Large intestine (tissue), 12 donors: ENCODE measurements at places on chromosomes 1 and 21. TPM values are rescaled to one million over a fixed set of nuclear protein-coding genes. Genes with fewer than 3 reads are reported as not detected.

DNA sequence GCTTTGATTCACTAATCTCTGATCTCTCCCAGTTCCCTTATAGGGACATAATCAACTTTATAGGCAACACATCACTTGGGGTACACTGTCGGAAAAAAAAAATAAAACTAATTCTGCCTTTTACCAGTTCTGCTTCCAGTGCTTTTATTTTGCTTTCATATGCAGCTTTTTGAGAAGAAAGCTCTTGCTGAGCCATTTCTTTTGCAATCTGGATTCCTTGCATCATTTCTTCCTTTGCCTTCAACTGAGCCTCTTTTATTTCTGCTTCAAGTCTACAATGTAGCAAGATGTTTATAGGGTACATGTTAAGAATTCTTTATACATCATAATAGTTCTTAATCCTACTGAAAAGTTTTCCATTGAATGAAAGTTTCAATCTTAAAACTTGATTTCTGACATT, 30.6 kb downstream of the KIF14 start:
- DNase-seq: no peak

Gene ZFP69B
- polyA plus RNA-seq: 2.7 TPM

DNA sequence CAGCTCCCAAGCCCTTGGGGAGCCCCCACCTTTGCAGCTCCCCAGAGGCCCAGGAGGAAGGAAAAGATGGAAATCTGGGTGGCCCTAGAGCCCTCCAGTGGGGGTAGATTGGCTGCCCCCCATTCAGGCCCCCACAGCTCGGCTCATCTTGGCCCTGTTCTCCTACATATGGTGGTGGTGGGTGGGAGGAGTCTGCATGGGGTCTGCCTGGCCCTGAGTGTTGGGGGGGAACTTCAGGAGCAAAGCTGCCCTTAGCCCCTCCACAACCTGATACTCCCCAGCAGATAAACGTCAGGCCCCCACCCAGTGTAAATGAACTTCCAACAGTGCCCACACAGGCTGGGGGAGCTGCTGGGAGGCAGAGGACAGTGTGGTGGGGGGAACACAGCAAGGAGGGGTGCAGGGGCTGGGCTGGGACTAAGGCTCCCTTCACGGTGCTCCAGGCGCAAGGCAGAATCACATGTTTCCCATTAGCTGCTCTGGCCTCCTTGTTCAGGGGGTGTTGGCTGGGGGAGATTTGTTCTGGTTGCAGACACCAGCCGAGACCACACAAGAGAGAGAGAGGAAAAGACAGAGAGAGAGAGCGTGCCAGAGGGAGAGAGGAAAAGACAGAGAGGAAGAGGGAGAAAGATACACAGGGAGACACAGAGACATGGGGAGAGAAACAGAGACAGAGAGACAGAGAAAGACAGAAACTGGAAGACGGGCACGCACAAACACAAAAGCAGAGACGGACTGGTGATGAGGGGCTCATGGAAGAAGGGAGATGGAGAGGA, 42.6 kb downstream of the AHDC1 start:
- DNase-seq: no peak

GRCh38 chr1:230858918-230859729, 9.2 kb downstream of the C1orf198 start:
- peak; percentile 10 for DNase-seq

GRCh38 chr21:44792702-44793591, 8.7 kb downstream of the UBE2G2 start:
- DNase-seq: peak; percentile 81

GRCh38 chr1:209505044-209505443, 78.5 kb upstream of the CAMK1G start:
- no peak for DNase-seq

GRCh38 chr1:111756124-111756513, 418 bp downstream of the DDX20 start:
- DNase-seq: no peak

- DNase-seq: no peak
These were observed 157.0 kb upstream of the CACNA1E start for GRCh38 chr1:181326348-181326747.

Gene SLFNL1
- polyA plus RNA-seq: 0.85 TPM

GRCh38 chr1:64535938-64536835, 66.3 kb downstream of the CACHD1 start:
- no peak for DNase-seq

- DNase-seq: no peak
These were observed 21.2 kb upstream of the TSPAN1 start for GRCh38 chr1:46153732-46154131.

DNA sequence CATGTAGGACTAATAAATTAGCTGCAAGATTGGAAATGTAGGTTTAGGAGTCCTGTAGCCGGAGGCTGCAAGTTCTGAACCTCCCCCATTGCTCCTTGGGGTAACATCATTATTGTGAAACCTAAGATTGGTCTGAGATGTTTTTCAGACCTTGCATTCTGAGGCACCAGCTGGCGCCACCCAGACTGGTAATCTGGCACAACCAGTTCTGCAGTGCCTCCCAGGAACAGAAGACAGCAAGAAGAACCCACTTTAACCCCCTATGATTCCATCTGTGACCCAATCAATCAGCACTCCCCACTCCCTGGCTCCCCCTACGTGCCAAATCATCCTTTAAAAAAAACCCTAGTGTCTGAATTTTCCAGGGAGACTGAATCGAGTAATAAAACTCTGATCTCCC, 11.6 kb upstream of the DNAJC6 start:
- DNase-seq: no peak

DNA sequence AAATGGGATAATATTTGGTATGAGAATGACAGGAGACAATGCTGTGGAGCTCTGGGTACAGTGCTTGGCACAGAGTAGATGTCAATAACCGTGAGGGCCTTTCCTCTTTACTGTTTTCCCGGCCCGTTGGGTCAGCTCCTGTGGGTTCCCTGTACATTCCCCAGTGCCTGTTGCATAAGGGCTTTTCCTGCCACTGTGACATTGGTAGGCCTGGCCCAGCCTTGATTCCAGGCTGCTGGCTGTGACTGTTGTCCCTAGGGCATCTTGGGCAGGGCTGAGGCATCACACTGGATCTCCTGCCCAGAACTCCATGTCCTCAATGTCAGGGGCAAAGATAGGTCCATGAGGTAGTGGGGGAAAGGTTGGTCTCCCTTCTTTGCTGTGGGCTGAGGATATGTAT, 25.8 kb upstream of the MYCL start:
- DNase-seq: no peak

GRCh38 chr1:231563247-231563646, 34.8 kb downstream of the TSNAX start:
- DNase-seq: no peak

DNA sequence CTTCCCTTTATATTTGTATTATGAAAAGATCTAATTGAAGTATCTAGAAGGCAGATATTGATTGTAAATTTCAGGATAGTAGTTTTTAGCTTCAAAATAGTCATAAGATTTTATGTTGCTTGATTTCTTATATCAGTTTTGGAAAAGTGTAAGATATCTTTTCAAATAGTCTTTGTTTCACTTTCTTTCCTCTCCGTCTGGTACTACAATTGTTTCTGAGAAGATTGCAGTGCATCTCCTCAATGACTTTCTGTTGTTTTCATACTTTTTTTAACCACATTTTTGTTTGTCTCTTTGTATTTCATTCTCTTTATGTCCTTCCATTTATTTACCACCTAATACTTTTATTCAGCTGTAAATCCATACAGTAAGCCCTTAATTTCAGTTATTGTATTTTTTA, 964.6 kb upstream of the B3GALT2 start:
- DNase-seq: no peak

- no peak for DNase-seq
These were observed 165.4 kb downstream of the MRPL39 start for GRCh38 chr21:25441835-25442234.

DNA sequence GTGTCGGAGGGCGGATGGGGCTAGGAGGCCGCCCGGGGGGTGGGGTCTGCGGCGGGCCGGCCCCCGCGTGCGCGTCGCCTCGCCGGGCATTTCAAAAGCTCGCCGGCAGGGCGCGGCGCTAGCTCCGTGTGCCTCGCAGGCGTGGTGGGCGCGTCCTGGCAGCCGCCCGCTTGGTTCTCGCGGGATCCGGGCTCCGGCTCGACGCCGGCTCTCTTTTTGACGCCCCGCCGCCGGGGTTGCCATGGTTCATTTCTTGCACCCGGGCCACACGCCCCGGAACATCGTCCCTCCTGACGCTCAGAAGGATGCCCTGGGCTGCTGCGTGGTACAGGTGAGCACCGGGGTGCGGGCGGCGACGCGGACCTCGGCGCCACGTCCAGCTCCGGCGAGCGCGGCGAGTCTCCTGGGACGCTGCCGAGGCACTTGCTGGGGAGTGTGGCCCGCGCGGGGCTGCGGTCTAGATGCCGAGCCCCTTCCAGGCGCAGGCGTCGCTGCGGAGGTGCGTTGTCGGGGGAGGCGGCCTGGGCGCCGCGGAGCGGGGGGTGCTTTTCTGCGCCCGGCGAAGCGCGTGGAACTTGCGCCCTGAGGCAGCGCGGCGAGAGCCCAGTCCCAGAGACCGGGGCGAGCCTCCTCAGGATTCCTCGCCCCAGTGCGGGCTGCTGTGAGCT, at the start of gene ZYG11A:
Gene ZYG11A, plus strand, starts transcription at position 118 of the 668 bp plus-strand sequence. Its CDS starts 124 bp downstream, at position 242.
- peak; percentile 80 for DNase-seq

GRCh38 chr1:154419620-154420571, 14.8 kb downstream of the IL6R start:
- peak; percentile 56 for DNase-seq
